HAP-1 (cell line): ENCODE measurements at places on chromosomes 16 and 17.

- no peak for DNase-seq
These were observed 97.1 kb downstream of the DNAH3 start for GRCh38 chr16:21053590-21053989.

DNA sequence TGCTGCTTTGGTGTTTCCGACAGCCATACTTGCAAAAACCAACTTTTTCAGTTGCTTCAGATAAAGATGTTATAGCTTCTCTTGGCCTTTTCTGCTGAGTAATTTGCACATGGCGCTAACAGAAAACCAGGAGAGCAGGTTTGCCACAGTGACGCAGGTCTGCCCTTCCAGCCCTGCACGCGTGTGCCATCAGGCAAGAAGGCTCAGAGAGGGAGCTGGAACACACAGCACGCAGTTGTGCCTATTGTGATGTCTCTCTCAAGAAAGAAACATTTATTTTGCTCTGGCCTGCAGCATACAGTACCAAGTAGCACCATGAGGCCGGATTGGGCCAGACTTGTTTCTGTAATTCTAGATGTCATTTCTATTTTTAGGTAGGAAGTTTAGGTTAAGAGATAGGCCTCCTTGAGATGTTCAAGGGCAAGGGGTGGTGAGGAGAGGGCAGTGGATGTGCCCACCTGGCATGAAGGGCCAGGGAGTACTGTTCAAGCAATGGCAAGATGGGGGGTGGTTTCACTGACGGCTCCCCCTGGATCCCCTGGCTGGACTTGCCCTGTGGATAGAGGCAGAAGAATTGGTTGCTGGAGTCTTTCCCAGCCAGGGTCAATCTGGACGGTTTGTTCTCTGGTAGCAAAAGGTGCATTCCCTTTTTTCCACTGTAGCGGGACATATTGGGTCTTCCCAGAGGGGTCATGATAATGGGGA is 1.9 kb downstream of the CBX2 start:
- DNase-seq = no peak

DNA sequence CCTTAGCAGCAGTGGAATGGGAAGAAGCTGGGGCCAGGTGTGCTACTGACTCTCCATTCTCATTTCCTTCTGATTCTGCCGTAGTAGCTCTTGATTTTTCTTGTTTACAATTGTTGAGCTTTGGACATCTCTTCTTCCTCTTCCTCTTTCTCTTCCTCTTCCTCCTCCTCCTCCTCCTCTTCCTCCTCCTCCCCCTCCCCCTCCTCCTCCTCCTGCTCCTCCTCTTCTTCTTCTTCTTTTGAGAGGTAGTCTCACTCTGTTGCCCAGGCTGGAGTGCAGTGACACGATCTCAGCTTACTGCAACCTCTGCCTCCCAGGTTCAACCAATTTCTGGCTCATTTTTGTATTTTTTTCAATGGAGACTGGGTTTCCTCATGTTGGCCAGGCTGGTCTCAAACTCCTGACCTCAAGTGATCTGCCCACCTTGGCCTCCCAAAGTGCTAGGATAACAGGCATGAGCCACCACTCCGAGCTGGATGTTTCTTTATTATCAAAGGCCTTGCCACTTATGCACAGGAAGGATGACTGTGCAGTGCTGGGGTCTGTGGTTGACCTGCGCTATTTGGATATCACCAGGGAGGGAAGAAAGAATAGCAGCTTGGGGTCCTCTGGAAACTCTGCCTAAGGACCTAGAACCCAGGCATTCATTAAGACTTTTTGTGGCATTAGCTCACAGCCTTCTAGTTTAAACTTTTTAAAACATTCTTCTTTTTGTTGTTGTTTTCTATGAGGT is 127.8 kb upstream of the KCNJ16 start:
- DNase-seq = no peak

GRCh38 chr17:48270899-48271298 is 159.1 kb downstream of the SKAP1 start:
- DNase-seq = no peak

DNA sequence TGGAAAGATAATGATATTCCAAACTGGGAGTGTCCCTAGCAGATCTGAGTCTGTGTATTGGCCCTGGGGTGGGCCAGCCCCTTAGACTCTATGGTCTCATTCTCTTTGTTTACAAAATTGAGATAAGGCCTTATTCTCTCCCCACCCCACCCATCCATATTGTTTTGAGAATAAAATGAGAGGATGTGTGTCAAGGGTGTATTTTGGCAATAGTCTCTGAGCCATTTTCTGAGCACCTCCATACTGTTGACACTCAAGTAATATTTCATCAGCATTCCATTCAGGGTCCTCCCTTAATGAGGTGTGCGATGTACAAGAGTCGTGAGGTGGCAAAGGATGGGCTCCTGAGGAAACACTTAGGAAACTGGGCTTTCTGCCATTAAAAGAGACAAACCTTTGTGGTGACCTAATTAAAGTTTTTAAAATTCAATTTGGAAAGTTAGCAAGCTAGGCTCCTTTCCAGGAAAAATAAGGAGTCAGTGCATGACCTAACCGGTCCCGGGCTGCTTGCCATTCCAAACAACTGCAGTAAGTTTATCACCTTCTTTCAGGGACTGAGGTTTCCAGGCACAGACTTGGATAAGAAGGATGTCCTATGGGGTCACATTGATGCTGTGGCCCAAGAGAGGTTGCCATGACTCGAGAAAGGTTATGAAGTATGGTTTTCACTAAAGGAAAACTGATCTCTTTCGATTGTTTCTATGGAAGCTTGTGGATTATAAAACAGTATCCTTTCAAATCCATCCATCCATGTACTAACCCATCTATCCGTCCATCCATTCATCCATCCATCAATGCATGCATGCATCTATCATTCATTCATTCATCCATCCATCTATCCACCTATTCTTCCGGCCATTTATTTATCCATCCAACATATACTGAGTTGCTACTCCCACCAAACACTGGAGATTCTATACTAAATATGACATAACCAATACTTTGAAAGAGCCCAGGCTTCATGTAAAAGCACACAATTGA is 443.3 kb downstream of the UTP18 start:
- no peak for DNase-seq

DNA sequence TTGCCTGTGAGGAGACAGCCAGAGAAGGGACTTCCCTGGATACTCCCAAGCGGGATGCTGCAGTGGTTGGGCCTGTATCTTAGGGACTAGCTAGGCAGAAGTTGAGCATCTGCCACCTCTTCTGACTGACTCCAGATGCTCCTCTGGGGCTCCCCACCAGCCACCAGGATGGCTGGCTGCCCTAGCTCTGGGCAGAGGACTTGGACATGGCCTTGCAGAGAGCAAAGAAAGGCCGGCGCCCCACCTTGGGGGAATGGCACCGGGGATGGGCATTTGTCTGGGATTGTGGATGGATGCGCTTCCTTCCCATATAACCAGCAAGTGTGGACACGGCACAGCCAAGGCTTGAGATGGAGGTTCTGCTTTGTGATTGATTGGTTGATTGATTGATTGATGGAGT is 69.0 kb downstream of the OR1D5 start:
- no peak for DNase-seq

DNA sequence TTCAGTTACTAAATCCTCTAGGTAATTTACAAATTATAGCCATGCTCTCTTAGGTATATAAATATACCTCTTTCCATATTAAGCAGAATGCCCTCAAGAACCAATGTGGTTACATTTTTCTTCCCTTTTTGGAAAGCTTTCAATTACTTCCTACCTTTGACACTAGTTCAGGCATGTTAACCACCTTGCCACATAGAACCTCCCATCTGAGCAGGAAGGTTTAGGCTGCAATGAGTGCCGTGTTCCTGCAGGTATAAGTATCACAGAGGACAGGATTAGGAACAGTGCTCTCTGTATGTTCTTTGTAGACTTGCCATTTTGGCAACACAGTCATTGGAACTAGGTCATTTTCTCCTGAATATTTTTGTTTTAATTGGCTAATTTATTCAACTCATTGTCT is 20.1 kb downstream of the KRT25 start:
- DNase-seq = no peak

DNA sequence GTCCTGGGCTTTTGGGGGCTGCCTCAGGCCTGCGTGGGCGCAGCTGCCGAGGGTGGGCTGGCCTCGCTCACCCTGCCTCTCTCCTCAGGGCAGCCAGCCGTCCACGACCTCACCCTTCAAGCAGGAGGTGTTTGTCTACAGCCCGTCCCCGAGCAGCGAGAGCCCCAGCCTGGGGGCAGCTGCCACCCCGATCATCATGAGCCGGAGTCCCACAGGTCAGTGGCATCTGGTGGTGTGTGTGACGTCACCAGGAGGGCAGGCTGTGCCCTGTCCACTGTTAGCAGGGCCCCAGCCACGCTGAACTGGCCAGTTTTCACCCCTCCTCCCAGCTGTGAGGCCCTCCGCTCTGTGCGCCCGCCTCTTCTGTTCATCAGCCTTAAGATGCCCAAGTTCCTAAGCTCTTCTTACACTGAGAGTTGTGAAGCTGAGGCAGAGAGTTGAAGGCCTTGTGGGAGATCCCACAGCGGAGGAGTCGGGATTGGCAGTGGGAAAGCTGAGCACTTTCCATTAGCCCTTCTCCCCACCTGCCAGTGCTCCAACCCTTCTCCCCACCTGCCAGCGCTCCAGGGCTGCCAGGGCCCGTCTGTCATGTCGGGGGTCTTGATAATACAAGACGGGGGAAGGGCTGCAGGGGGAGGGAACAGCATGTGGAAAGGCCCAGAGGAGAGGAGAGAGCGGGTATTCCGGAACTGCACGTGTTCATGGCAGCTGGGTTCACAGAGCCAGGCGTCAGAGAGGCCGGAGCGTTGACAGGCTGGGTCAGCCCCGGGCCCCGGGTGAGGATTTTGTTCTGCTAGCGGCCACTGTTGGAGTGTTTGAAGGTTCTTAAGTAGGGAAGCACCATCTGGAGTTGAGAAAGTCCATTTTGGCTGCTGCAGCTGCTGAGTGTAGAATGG is 36.3 kb downstream of the OR1D5 start:
- no peak for DNase-seq

- DNase-seq = no peak
These were observed 54.4 kb downstream of the COX10 start for GRCh38 chr17:14123619-14124278.

DNA sequence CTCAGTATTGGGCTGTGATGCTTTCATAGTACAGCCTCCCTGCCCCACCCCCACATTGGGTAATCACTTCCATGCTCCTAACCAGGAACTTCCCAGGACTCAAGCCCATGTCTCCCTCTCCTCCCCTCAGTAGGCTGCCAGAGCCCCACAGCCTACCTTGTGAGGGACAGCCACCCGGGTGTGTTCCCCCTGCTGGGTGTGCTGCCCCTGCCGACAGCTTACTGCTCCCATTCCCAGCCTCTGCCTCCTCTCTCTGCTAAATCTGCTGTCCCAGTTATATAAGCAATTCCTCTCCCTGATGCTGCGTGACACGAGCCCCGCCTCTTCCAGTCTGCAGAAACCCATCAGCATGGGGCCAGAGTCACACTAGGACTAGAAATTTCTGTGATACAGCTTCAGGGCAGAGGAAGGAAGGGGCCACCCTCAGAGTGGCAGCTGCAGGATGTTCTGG is at the start of gene RSKR:
TSS of gene RSKR (minus strand) at position 255 of the 451 bp plus-strand sequence. CDS start at position 231, 24 bp downstream.
- no peak for DNase-seq

GRCh38 chr16:68093816-68094613 is 8.8 kb downstream of the NFATC3 start:
- DNase-seq = no peak

GRCh38 chr16:89081556-89081955 is 12.1 kb upstream of the ACSF3 start:
- DNase-seq = no peak

- DNase-seq = no peak
These were observed 238.9 kb upstream of the SDK2 start for GRCh38 chr17:73883175-73883574.

DNA sequence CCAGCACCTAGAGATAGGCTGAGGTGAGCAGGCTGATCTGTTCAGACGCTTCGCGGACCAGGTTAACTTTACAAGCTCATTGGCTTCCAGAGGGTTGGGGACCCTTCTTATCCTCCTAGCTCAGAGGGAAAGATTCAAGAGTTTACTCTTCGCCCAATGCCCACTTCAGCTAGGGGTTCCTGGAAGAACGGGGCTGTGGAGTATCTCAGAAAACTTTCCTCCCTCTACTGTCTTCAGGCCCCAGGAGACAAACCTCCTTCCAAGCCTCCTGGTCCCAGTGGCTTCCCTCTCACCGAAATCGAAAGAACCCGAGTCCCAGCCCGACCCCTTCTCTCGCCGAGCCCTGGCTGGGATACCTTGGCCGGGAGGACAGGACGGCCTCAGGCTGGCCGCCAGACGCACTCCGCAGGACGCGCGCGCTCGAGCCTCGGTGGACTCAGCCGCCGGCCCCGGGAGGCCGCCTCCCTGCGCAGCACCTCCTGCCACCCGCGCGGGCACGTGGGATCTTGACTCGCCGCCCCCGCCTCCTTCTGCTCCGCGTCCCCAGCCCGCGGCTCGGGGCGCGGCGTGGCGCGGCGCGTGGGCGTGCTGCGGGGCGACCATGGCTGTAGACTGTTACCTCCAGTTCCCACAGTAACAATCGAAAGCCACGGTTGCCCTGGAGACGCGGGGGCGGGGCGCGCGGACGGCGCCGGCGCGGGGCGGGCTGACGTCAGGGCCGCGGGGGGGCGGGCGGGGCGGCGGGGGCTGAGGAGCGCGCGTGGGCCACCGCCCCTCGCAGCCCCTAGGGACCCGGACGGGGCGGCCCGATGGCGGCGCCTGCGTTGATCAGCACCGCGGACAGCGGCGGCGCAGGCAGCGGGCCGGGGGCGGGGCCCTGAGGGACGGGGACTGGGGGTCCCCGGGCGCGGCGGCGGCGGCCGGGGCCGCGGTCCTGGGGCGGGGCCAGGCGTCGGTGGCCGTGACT is 5.3 kb upstream of the HIC1 start:
- DNase-seq = peak; percentile 88

DNA sequence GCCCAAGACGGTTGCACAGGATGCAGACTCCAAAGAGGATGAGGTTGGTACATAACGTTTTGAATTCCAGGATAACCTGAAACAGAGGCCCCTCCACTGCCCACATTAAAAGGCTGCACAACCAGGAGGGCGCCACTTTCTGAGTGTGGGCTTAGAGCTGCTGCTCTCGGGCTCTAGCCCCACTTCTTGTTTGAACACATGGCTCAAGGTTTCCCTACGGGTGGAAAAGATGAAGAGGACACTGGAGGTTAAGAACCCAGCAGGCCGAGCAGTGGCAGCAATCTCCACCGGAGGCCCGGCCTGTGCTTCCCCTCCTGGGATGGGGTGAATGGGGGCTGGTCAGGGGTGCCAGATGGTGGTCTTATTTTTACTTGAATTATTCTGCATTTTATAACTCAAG is 8.0 kb upstream of the TRAP1 start:
- no peak for DNase-seq
